ENCODE measurements at places on chromosomes 3 and 15. TPM values are rescaled to one million over a fixed set of nuclear protein-coding genes. Genes with fewer than 3 reads are reported as not detected.
A peak's percentile ranks its signal among the peaks of the same experiment; 100 is the strongest.

Gene CTXN2
- total RNA-seq: not detected

Gene VPS39
- 57.6 TPM for total RNA-seq

Gene ACKR2
- total RNA-seq: 1.0 TPM

Gene CCR5
- not detected for total RNA-seq

Gene CLEC3B
- not detected for total RNA-seq

Gene ALDH1A2
- total RNA-seq: 4.0 TPM

Gene SNRPA1
- total RNA-seq: 95.0 TPM

Gene HRH1
- 9.2 TPM for total RNA-seq

Gene CATSPER2
- total RNA-seq: 8.0 TPM

Gene MRPL46
- total RNA-seq: 25.7 TPM

Gene NEK10
- total RNA-seq: 4.3 TPM

Gene GREM1
- total RNA-seq: 0.48 TPM

DNA sequence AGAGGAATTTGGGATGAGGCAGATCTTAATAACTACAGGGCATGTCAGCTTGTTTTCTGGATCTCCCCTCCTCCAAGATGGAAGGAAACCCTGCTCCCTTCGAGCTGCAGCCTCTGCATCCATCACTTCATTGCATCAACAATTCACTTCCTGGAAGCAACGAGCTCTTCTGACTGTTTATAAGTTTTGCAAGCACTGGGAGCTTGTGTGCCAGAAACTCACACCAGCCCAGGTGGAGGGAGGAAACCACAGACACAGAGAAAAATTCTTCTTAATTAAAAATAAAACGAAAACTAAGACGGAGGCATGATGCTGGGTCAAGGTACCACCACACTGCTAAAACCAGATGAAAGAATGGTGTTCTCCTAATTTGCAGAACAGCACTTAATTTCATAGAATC is 10.6 kb downstream of the LRIG1 start:
- no peaks in the 10 kb centered on the region for H3K4me1 ChIP-seq
- H3K4me3 ChIP-seq: no peak overlapping the region
- DNase-seq: no peak
- no peaks in the 10 kb centered on the region for H3K36me3 ChIP-seq
- H3K27ac ChIP-seq: no peak overlapping the region
- no peaks in the 10 kb centered on the region for H3K27me3 ChIP-seq

GRCh38 chr3:188776447-188776846 is 395.3 kb upstream of the TPRG1 start:
- no peaks in the 10 kb centered on the region for H3K4me1 ChIP-seq
- H3K27me3 ChIP-seq: no peaks in the 10 kb centered on the region
- no peaks in the 10 kb centered on the region for H3K36me3 ChIP-seq
- H3K4me3 ChIP-seq: no peak overlapping the region

- no peaks in the 10 kb centered on the region for H3K4me1 ChIP-seq
- no peaks in the 10 kb centered on the region for H3K36me3 ChIP-seq
- H3K27ac ChIP-seq: no peak overlapping the region
- no peaks in the 10 kb centered on the region for H3K27me3 ChIP-seq
- H3K4me3 ChIP-seq: no peak overlapping the region
These were observed 308.2 kb downstream of the ULK4 start for GRCh38 chr3:41653571-41654239.

DNA sequence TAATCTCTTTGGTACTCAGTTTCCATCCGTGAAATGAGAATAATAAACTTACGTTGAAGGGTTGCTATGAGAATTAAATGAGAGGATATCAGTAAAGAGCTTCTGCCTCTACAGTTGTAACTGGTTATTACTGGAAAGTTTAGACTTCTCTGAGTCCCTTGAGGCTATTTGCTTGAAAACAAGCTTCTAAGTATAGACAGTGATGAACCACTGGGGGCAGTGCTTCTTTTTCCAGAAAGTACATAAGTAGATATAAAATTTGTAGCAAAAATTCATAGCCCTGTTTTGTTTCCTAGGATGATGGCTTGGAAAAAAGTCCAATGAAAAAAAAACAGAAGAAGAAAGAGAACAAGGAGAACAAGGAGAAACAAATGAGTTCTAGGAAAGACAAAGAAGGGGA is 87.1 kb downstream of the RGMA start:
- peaks cover 55% of the 10 kb centered on the region for H3K36me3 ChIP-seq
- no peak overlapping the region for H3K27ac ChIP-seq
- no peak for DNase-seq
- H3K4me1 ChIP-seq: no peaks in the 10 kb centered on the region
- no peak overlapping the region for H3K4me3 ChIP-seq
- H3K27me3 ChIP-seq: no peaks in the 10 kb centered on the region

- no peak overlapping the region for H3K4me3 ChIP-seq
- H3K27me3 ChIP-seq: no peaks in the 10 kb centered on the region
- H3K36me3 ChIP-seq: no peaks in the 10 kb centered on the region
- H3K27ac ChIP-seq: no peak overlapping the region
- DNase-seq: no peak
These were observed 18.9 kb upstream of the ANO10 start for GRCh38 chr3:43640681-43641080.

DNA sequence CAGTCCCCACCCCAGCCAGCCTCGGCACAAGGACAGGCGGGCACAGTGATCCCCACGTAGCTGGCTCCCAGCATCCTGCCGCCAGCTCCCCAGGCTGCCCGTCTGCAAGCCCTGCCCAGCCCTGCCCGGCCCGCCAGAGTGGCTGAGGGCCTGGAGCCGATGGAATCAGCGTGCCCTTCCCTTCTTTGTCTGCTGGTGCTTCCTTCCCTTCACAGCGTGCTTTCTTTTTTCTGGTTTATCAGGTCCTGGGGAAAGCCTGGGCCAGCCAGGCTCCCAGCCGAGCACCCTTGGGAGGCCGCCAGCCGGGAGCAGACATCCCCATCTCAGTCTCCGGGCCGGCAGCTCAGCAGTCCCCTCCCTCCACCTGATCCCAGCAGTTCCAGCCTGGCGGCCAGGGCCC is 54.7 kb upstream of the SMAD6 start:
- DNase-seq: peak; percentile 64
- no peaks in the 10 kb centered on the region for H3K27me3 ChIP-seq
- H3K4me3 ChIP-seq: no peak overlapping the region

DNA sequence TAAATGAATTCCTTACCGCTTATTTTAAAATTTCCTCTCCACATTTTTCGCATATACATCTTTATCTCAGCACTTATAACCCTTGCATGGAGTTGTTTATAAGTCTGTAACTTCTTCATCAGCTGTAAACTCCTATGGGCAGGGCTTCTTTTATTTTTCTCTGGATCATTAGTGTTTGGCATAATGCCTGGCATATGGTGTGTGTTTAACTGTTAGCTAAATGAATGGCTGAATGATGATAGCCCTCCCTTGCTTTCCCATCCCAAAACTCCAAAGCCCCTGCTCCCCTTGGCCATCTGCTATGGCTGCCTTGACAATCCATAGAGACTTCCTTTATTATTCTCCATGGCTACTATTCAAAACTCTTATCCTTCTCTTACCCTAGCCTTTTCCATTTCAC is 48.1 kb upstream of the SEMA6D start:
- H3K36me3 ChIP-seq: no peaks in the 10 kb centered on the region
- no peaks in the 10 kb centered on the region for H3K27me3 ChIP-seq
- no peak overlapping the region for H3K27ac ChIP-seq
- no peak overlapping the region for H3K4me3 ChIP-seq
- no peaks in the 10 kb centered on the region for H3K4me1 ChIP-seq

GRCh38 chr3:7166460-7166859 is 305.5 kb downstream of the GRM7 start:
- H3K4me1 ChIP-seq: no peaks in the 10 kb centered on the region
- no peak overlapping the region for H3K27ac ChIP-seq
- no peaks in the 10 kb centered on the region for H3K36me3 ChIP-seq
- no peak for DNase-seq
- H3K4me3 ChIP-seq: no peak overlapping the region
- H3K27me3 ChIP-seq: 0 out of 2 replicates have a peak, but pooled peaks cover 6% of the 10 kb centered on the region

DNA sequence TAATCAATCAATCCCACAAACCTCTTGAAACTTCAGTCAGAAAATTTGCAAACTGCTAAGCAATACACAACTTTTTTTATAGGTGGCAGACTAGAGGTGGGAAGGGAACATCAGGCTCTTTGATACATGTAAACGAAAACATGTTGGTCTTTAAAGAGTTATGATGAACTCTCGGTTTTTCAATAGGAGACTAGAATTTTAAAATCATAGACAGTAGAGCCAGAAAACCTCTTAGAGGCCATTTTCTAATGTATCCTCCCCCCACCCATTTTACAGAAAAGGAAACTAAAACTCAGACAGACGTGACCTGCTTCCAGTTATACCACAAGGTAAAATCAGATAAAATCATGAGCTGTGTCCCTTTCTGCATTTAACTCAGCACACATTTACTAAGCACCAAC is 179.1 kb upstream of the LPP start:
- no peaks in the 10 kb centered on the region for H3K36me3 ChIP-seq
- H3K27ac ChIP-seq: peak overlapping the region; percentile 35
- no peak for DNase-seq
- no peak overlapping the region for H3K4me3 ChIP-seq
- H3K4me1 ChIP-seq: peaks cover 76% of the 10 kb centered on the region

DNA sequence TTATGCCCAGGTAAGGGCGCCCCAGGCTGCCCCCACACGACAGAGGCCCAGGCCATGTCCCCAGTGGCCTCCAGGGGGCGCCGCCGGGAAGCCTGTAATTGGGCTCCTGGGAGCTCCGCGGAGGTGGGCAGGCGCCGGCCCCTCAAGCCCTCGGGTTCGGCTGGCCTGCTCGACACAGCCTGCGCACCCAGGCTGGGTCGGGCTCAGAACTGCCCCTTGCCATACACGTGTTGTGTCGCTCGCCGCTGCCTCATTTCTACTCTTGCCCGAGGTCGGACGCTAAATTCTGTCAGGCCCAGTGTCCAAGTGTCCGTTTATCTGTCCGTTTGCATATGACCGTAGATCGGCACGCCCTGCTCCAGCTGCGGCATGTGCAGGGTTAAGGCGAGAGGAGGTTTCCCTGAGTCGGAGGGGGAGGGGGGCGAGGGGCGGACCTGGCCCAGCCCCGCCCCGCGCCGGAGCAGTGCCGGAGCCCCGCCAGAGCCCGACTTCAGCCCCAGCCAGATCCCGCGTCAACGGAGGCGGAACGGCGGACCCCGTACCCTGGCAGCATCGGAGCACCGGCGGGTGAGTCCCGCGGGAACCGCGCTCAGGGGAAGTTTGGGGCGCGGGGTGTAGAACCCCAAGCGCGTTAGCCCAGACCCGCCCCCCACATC is at the start of gene KLHDC8B:
Gene KLHDC8B (plus strand): TSS at position 480 of the 656 bp plus-strand sequence. CDS start 1,172 bp downstream, outside the sequence.
- peak; percentile 76 for DNase-seq
- no peaks in the 10 kb centered on the region for H3K27me3 ChIP-seq
- H3K4me1 ChIP-seq: 0 out of 2 replicates have a peak, but pooled peaks cover 5% of the 10 kb centered on the region
- H3K27ac ChIP-seq: no peak within 1 kb of the TSS
- H3K36me3 ChIP-seq: no peaks in the 10 kb centered on the region

- H3K27ac ChIP-seq: no peak overlapping the region
- no peaks in the 10 kb centered on the region for H3K27me3 ChIP-seq
- H3K4me1 ChIP-seq: no peaks in the 10 kb centered on the region
- H3K36me3 ChIP-seq: 0 out of 2 replicates have a peak, but pooled peaks cover 3% of the 10 kb centered on the region
- no peak for DNase-seq
- no peak overlapping the region for H3K4me3 ChIP-seq
These were observed 110.3 kb downstream of the PIK3CB start for GRCh38 chr3:138724443-138724842.

GRCh38 chr15:40279437-40280141 is 3.3 kb downstream of the ANKRD63 start:
- H3K27ac ChIP-seq: no peak overlapping the region
- no peaks in the 10 kb centered on the region for H3K4me1 ChIP-seq
- peak; percentile 42 for DNase-seq
- H3K4me3 ChIP-seq: no peak overlapping the region

DNA sequence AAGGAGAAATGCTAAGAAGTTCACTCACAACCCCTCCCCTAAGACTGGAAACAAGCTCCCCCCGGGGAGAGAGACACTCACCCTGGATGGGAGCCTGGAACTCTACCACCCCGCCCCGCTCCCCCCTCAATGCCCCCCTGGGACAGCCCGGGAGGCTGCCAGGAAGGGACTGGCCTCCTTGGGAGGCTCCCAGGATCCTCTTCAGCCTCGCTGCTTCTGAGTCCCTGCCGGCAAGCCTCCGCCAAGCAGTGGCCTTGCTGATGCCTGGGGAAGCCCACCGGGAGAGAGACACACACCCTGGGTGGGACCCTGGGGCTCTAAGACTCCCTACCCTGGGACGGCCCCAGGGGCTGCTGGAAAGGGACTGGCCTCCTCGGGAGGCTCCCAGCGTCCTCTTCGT is 33.4 kb downstream of the CPEB1 start:
- DNase-seq: no peak
- peaks cover 20% of the 10 kb centered on the region for H3K27me3 ChIP-seq
- no peaks in the 10 kb centered on the region for H3K4me1 ChIP-seq
- H3K27ac ChIP-seq: no peak overlapping the region
- no peaks in the 10 kb centered on the region for H3K36me3 ChIP-seq

- no peak for DNase-seq
- H3K27me3 ChIP-seq: peaks cover 5% of the 10 kb centered on the region
- H3K4me3 ChIP-seq: no peak overlapping the region
- H3K4me1 ChIP-seq: no peaks in the 10 kb centered on the region
These were observed 554.3 kb downstream of the EPHB1 start for GRCh38 chr3:135349254-135349948.

DNA sequence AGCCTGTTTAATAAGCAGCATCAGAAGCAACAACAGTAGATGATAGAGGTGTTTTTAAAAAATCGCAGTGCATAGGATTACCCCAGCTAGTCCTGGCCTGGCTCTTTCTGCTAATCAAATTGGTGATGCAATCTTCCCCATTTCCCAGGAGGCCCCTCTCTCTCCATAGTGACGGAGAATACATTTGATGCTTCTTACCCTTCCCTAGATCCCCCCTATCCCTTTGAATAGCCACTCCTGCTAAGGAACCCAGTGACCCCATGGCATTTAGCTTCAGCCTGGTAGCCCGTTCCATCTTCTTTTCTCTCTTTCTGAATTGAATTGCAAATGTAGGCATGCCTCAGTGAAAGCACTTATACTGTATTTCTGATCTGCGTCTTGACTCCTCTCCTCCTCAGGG is 223.6 kb upstream of the GAP43 start:
- H3K4me1 ChIP-seq: no peaks in the 10 kb centered on the region
- H3K4me3 ChIP-seq: no peak overlapping the region
- H3K36me3 ChIP-seq: no peaks in the 10 kb centered on the region
- no peaks in the 10 kb centered on the region for H3K27me3 ChIP-seq
- no peak overlapping the region for H3K27ac ChIP-seq

DNA sequence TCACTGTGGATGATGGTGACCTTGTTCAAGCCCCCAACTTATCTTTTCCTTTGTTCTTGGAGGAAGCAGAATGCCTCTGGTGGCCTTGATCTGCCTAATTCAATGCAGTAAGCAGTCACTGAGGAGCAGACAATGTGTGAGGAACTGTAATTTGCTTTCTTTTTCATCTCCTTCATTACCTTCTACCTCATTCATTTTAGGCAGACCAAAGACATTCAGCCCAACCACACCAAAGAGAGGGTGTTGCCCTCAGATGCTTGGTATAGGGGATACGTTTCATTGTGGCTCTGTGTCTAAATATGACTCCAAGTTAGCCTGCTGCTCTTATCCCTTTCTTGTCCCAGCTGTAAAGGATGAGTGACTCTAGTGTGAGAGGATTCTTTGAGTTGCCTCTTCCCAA is 15.3 kb downstream of the EXOSC7 start:
- H3K27me3 ChIP-seq: no peaks in the 10 kb centered on the region
- no peak overlapping the region for H3K4me3 ChIP-seq
- peaks cover 23% of the 10 kb centered on the region for H3K4me1 ChIP-seq
- H3K36me3 ChIP-seq: peaks cover 20% of the 10 kb centered on the region
